GM23248 (cell line): ENCODE measurements at places on chromosomes 11 and 22. TPM values are rescaled to one million over a fixed set of nuclear protein-coding genes. Genes with fewer than 3 reads are reported as not detected.
A peak's percentile ranks its signal among the peaks of the same experiment; 100 is the strongest.

Gene C11orf71
- total RNA-seq, result 2.1 and 4.8 TPM in 2 replicates

- no peak overlapping the region for H3K4me3 ChIP-seq
- DNase-seq, result no peak
- H3K27me3 ChIP-seq, result no peaks in the 10 kb centered on the region
- H3K4me1 ChIP-seq, result peaks cover 4% of the 10 kb centered on the region; the same call in 1 of the 2 replicates
These were observed 6.8 kb downstream of the ZNF74 start for GRCh38 chr22:20400606-20401375.

GRCh38 chr22:39594411-39594810 is 23.9 kb downstream of the CACNA1I start:
- no peak overlapping the region for H3K27ac ChIP-seq
- H3K4me1 ChIP-seq, result peaks cover 11% of the 10 kb centered on the region
- peaks cover 9% of the 10 kb centered on the region; the same call in 1 of the 2 replicates for H3K27me3 ChIP-seq
- DNase-seq, result no peak
- H3K4me3 ChIP-seq, result no peak overlapping the region

Gene KCNQ1OT1
- total RNA-seq, result 0.86 and 1.1 TPM in 2 replicates

- DNase-seq, result no peak
- H3K4me1 ChIP-seq, result no peaks in the 10 kb centered on the region
- no peak overlapping the region for H3K4me3 ChIP-seq
- no peak overlapping the region for H3K27ac ChIP-seq
- no peaks in the 10 kb centered on the region for H3K36me3 ChIP-seq
These were observed 779.1 kb downstream of the BRD1 start for GRCh38 chr22:49048591-49048990.

GRCh38 chr11:121372028-121372427 is 79.5 kb downstream of the SC5D start:
- no peak for DNase-seq
- H3K36me3 ChIP-seq, result no peaks in the 10 kb centered on the region
- H3K27ac ChIP-seq, result no peak overlapping the region
- H3K27me3 ChIP-seq, result peaks cover 47% of the 10 kb centered on the region

DNA sequence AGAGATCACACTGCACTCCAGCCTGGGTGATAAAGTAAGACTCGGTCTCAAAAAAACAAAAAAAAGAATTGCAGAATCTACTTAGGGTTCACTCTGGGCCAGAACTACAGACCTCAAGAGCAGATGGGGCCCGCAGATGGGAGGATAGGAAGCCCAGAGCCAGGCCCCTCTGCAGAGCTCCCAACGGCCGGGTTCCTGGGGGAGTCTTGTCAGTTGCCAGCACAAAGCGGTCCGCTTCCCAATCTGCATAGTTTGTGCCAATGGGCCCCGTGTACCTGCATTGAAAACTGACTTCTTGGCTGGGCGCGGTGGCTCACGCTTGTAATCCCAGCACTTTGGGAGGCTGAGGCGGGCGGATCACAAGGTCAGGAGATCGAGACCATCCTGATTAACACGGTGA is 1.7 kb upstream of the CHID1 start:
- H3K4me1 ChIP-seq, result 0 out of 2 replicates have a peak, but pooled peaks cover 3% of the 10 kb centered on the region
- H3K4me3 ChIP-seq, result no peak overlapping the region
- H3K36me3 ChIP-seq, result no peaks in the 10 kb centered on the region
- no peak overlapping the region for H3K27ac ChIP-seq

DNA sequence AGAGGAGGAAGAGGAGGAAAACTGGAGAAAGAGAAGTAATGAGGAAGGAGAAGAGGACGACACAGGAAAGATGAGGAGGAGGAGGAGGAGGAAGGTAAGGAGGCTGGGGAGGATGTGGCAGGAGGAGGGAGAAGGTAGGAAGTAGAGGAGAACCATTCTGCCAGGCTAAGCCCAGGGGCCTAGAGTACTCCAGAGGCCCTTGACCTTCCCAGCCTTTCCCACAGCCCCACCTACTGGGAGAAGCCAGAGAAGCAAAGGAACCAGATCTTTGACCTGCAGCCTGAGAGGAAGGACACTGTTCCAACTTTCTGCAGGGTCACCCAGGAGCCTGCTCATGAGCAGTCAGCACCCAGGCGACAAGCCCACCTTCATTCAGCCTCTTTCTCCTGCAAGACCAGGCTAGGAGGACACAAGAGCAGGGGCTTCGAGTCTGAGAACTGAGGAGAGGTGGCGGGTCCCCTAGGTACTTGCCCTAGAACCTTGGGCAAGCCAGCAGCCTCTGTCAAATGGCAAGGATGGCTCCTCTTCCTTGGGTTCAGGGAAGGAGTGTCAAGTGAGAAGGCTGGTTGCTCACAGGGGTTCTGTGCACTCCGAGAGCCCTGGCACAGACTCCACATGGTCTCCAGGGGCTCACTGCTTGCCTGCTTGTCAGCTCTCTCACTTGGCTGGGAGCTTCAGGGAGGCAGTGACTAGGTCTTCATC is 27.9 kb upstream of the OAF start:
- H3K27me3 ChIP-seq, result no peaks in the 10 kb centered on the region
- H3K4me3 ChIP-seq, result no peak overlapping the region
- H3K27ac ChIP-seq, result no peak overlapping the region
- peaks cover 61% of the 10 kb centered on the region for H3K4me1 ChIP-seq

DNA sequence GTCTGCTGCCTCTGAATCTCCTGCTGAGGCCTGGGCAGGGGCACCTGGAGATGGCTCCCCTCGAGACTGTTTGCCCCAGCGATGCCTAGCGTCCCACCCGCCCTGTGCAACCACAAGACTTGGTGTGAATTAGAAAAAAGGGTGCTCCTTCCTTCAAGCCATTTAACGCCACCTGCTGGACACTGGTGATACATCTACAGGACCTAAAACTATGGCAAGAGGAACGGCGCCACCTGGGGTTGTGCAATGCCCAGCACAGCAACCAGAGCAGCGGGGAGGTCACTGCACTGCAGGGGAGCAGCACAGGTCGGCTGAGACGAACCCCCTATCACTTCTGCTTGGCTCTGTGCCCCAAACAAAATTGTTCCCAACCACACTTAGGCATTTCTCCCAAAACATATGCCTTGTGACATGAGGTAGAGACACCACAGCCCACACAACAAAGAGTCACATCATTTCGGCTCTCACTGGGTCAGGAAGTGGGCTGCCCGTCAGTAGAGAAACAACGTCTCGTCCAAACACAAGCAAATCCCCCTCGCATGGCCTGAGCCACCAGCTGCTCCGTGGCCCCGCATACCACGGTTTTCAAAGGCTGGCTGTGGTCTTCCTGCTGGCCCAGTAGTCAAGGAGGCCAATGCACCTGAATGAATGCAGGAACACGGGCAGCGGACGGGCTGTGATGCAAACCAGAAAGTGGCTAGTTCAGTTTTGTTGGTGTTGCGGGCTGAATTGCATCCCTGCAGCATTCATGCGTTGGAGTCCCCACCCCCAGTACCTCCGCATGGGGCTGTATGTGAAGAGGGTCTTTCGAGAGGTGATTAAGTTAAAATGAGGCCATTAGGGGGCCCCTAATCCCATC is 171.9 kb downstream of the SHANK2 start:
- no peaks in the 10 kb centered on the region for H3K4me1 ChIP-seq
- no peak overlapping the region for H3K4me3 ChIP-seq
- H3K36me3 ChIP-seq, result no peaks in the 10 kb centered on the region
- H3K27me3 ChIP-seq, result no peaks in the 10 kb centered on the region

Gene ZBTB16
- total RNA-seq, result not detected in 2 replicates

DNA sequence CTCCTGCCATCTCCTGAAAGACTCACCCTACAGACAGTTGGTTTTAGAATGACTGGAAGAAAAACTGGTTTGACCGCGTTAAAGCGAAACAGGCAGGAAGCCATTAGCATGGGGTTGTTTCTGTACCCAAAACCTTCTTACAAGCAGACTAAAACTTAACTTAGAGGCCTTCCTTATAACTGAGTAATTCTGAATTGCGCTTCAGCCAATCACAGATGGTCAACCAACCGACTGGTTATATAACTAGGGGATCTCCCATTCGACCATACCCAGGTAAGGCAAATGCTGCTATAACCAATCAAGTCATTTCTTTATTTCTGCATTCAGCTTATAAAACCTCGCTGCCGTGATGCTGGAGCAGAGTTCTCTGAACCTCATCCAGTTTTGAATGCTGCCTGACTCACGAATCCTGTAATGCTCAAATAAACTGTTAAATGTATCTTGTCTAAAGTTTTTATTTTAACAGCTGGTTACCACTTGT is 87.8 kb upstream of the DRD2 start:
- no peaks in the 10 kb centered on the region for H3K4me1 ChIP-seq
- DNase-seq, result peak; percentile 22
- no peak overlapping the region for H3K4me3 ChIP-seq
- no peaks in the 10 kb centered on the region for H3K36me3 ChIP-seq
- H3K27ac ChIP-seq, result no peak overlapping the region

Gene PPME1
- total RNA-seq, result 41.5 and 43.6 TPM in 2 replicates

Gene PDXP
- total RNA-seq, result 17.5 and 17.7 TPM in 2 replicates

DNA sequence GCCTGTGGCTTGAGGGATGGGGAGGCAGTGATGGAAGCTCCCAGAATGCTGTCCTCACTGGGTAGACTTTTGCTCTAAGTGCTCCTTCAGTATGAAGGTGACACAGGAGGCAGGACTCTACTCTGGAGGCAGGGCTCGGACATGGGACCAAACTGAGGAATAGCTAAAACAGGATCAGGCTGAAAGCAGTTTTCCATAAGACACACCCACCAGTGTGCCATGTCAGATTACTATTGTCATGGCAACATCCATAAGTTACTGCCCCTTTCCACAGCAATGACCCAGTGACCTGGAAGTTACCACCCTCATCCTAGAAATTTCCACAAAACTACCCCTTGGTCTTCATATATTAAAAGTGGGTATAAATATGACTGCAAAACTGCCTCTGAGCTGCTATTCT is 43.6 kb upstream of the GALNT18 start:
- no peak for DNase-seq
- no peaks in the 10 kb centered on the region for H3K4me1 ChIP-seq
- no peak overlapping the region for H3K27ac ChIP-seq
- H3K4me3 ChIP-seq, result no peak overlapping the region

Gene RELT
- total RNA-seq, result 7.1 and 8.2 TPM in 2 replicates

- H3K4me1 ChIP-seq, result 0 out of 2 replicates have a peak, but pooled peaks cover 4% of the 10 kb centered on the region
- H3K27ac ChIP-seq, result no peak overlapping the region
- no peak overlapping the region for H3K4me3 ChIP-seq
- H3K27me3 ChIP-seq, result no peaks in the 10 kb centered on the region
- no peaks in the 10 kb centered on the region for H3K36me3 ChIP-seq
These were observed 28.3 kb downstream of the LARGE1 start for GRCh38 chr22:33891992-33892391.

Gene TESMIN
- 0.13 TPM in 1 of 2 replicates, not detected in the other for total RNA-seq

Gene TMEM151A
- total RNA-seq, result 0.54 TPM in 1 of 2 replicates, not detected in the other

Gene KRTAP5-11
- not detected in 2 replicates for total RNA-seq

- no peaks in the 10 kb centered on the region for H3K27me3 ChIP-seq
- peaks cover 11% of the 10 kb centered on the region for H3K4me1 ChIP-seq
- no peak overlapping the region for H3K27ac ChIP-seq
- no peak overlapping the region for H3K4me3 ChIP-seq
These were observed 303.9 kb downstream of the ETS1 start for GRCh38 chr11:128283451-128283850.

Gene OR4D11
- not detected in 2 replicates for total RNA-seq

Gene CLCF1
- 33.0 and 39.1 TPM in 2 replicates for total RNA-seq

DNA sequence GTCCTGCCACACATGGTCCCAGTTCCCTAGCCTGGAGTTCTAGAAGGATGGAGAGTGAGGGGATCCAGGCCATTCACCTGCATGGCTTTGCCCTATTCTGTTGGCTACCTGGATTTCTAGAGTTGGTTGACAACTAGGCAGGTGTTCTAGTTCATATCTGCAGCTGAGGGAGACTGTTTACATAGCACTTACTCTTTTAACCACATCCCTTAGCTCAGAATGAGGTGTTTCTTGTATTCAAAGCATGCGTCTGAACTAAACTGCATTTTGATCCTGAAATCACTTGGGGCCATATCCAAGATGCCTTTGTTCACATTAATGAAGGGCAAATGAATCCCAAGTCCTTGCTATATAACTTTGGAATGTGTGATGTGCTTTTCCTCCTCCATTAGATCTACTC is 60.9 kb downstream of the SYT13 start:
- no peaks in the 10 kb centered on the region for H3K27me3 ChIP-seq
- H3K27ac ChIP-seq, result no peak overlapping the region
- DNase-seq, result no peak
- H3K36me3 ChIP-seq, result no peaks in the 10 kb centered on the region
- no peak overlapping the region for H3K4me3 ChIP-seq

GRCh38 chr22:32796865-32797573 is 4.5 kb upstream of the TIMP3 start:
- H3K4me3 ChIP-seq, result peak overlapping the region; percentile 38; the same call in 1 of the 2 replicates
- H3K36me3 ChIP-seq, result no peaks in the 10 kb centered on the region
- H3K27me3 ChIP-seq, result no peaks in the 10 kb centered on the region
- H3K27ac ChIP-seq, result peak overlapping the region; percentile 64
- peaks cover 44% of the 10 kb centered on the region for H3K4me1 ChIP-seq
- DNase-seq, result peak; percentile 94

Gene IL17REL
- total RNA-seq, result not detected in 2 replicates

DNA sequence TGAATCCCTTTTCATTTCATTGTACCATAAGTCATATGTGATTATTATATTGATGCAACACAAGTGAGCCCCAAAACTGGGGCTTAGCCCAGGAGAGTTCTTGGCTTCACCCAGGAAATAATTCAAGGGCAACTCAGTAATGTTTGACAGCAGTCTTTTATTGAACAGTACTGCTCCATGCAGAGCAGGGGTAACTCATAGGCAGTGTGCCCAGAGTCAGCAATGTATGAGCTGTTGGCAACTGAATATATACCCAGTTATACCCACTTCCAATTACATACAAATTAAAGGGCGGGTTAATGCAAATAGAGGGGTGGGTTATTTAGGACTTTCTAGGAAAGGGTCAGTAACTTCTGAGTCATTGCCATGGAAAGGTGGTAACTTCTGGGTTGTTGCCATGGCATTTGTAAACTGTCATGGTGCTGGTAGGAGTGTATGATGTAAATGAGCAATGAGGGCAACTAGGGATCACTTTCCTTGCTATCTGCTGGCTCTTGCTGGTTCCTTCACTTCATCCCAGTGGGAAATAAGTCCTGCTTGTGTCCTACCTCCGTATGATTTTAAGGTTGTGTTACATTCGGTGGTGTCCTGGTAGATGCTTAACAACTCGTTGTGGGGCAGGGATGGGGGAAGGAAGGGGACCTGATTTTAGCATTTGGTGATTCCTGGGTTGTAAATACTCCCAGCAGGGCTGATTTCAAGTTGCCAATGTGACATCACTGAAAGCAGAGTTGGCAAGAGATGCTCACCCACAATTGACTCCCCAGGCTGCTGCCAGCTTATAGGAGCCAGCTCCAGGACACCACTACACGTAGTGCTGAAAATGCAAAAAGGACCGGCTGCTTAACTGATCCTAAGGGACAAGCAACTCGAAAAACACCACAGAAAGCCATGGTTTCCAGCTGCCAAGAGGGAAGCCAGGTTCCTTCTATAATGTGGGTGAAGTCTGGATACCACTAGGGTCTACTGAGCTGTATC is 70.1 kb downstream of the SYT9 start:
- no peaks in the 10 kb centered on the region; the same call in 1 of the 2 replicates for H3K27me3 ChIP-seq
- no peak overlapping the region for H3K27ac ChIP-seq
- DNase-seq, result no peak
- no peaks in the 10 kb centered on the region for H3K36me3 ChIP-seq
- H3K4me3 ChIP-seq, result no peak overlapping the region
- H3K4me1 ChIP-seq, result no peaks in the 10 kb centered on the region

GRCh38 chr11:93921695-93922468 is 71.5 kb upstream of the VSTM5 start:
- H3K4me3 ChIP-seq, result no peak overlapping the region
- no peaks in the 10 kb centered on the region for H3K36me3 ChIP-seq
- no peak overlapping the region for H3K27ac ChIP-seq
- H3K27me3 ChIP-seq, result no peaks in the 10 kb centered on the region; the same call in 1 of the 2 replicates

GRCh38 chr11:85699957-85700741 is 14.2 kb upstream of the CCDC89 start:
- no peaks in the 10 kb centered on the region for H3K27me3 ChIP-seq
- H3K4me3 ChIP-seq, result no peak overlapping the region
- peaks cover 13% of the 10 kb centered on the region for H3K4me1 ChIP-seq
- H3K27ac ChIP-seq, result no peak overlapping the region
